Epithelial cell of umbilical artery (primary cell): ENCODE measurements at places on chromosomes 6 and 20. TPM values are rescaled to one million over a fixed set of nuclear protein-coding genes. Genes with fewer than 3 reads are reported as not detected.

The DEFB132 gene
- total RNA-seq = not detected in 2 replicates

The IRF4 gene
- total RNA-seq = not detected in 2 replicates

The MEI4 gene
- not detected in 2 replicates for total RNA-seq

The MDFI gene
- total RNA-seq = 42.7 and 56.5 TPM in 2 replicates

The CLDN20 gene
- 0.30 TPM in 1 of 2 replicates, not detected in the other for total RNA-seq

The MRAP2 gene
- total RNA-seq = 12.3 and 18.8 TPM in 2 replicates
